HuH-7 (cell line): ENCODE measurements at places on chromosomes 6 and 20.

DNA sequence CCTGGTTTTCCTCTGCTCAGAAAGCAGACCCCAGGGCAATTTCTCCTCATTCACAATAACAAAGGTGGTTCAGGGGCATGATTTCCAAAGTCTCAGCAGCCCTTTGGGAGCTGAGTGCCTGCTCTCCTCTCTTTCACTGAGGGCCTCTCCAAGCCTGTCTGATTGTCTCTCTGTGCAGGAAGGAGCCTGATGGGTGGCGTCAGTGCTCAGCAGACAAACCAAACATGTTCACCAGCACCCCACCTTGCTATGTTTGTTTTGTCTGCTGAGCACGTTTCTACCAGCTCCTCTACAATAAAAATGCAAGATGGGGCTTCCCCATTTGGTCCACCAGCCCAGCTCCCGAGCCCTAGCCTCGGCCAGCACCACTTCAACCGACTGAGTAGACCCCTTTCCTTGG is 25.4 kb upstream of the TCP11 start:
- no peak for DNase-seq

- DNase-seq = no peak
These were observed 19.5 kb downstream of the MCM8 start for GRCh38 chr20:5969940-5970339.

- DNase-seq = no peak
These were observed 57.5 kb downstream of the BFSP1 start for GRCh38 chr20:17473659-17474058.

- DNase-seq = no peak
These were observed 83.5 kb downstream of the ASXL1 start for GRCh38 chr20:32441638-32442037.

- DNase-seq = no peak
These were observed 8.2 kb upstream of the CDKN1A start for GRCh38 chr6:36670271-36670670.

- no peak for DNase-seq
These were observed 5.3 kb downstream of the RIPOR2 start for GRCh38 chr6:24930431-24930871.

DNA sequence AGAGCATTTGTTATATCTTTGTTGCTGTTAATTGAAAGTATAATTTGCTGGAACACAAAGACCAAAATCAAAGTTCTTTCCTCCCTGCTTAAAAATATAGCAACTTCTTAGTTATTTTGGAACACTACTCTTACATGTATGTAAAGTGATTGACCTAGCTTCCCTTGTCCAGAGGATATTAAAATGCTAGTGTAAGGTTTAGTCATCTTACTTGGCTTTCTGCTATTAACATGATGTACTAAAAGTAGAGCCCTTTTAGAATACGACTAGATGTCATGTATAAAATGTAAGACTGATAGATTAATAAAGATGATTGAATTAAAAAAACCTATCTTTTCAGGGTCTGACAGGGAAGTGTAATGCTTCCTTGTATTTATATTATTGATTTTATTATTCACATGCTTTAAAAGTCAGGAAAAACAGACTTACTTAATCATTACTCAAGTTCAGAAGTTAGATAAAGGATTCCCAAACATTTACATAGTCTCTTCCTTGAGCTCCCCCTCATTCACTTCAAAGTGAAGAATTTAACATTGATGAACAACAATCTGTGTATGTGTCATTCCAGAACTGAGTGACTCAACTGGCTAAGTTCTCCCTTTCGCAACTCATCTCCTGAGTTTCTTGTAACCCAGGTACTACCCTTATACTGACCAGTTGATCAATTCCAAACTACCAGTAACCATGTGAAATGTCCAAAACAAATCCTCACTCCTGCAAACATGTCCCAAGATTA is 50.9 kb downstream of the BTBD9 start:
- no peak for DNase-seq

DNA sequence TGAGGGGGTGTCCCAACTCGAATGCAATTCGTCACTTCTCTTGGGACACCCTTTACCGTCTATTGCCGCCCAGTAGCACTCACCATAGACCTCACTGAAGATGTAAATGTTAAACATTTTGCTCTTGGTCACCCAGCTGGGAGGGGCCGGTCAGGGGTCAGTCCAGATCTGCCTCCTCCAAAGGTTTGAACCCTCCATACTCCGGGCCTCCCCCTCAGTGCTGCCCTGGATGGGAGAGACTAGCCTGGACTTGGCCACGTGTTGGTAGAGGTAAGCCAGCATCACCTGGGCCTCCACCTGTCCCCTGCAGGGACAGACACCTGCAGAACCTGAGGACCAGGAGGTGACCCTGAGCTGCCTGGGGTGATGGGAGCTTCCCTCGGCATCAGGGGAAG is 5.0 kb upstream of the MYT1 start:
- DNase-seq = no peak

DNA sequence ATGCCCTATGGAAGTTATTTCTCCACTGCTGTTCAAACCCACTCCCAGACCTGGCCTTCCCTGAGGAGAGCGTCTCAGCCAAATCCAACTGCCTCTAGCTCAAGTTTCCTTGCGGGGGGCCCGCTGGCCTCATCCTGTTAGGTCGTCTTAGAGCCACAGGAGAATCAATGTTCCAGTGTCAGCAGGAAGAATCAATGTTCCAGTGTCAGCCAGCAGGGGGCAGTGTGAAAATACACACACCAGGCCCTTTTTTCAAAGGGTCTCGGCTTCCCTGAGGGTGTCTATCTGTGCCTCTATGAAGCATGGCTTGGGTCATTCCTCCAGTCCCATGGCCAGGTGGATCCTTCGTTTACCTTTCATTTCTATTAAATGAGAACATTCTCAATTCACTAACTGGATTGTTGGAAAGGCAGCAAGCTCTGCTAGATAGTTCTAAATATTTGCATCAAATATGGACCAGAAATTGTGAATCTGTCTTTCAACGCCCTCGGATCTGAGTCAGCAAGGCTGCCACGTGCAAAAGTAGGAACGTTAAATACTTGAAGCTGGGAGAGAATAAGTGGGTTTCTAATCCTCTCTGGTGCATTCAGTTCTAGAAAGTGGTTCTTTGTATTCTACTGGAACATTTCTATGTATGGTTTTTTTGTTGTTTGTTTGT is 19.2 kb downstream of the PRND start:
- peak; percentile 62 for DNase-seq

- DNase-seq = no peak
These were observed 166.2 kb downstream of the TRIM27 start for GRCh38 chr6:28757429-28758045.

- DNase-seq = peak; percentile 85
These were observed 35.7 kb upstream of the ID1 start for GRCh38 chr20:31569163-31570020.

GRCh38 chr6:88499845-88500699 is 333.9 kb upstream of the CNR1 start:
- no peak for DNase-seq

- DNase-seq = peak; percentile 86
These were observed 868 bp upstream of the SLC2A4RG start for GRCh38 chr20:63738687-63739129.

- DNase-seq = no peak
These were observed 56.9 kb downstream of the PDE10A start for GRCh38 chr6:165605901-165606739.

GRCh38 chr20:20010639-20011500 is 6.3 kb upstream of the NAA20 start:
- DNase-seq = no peak

DNA sequence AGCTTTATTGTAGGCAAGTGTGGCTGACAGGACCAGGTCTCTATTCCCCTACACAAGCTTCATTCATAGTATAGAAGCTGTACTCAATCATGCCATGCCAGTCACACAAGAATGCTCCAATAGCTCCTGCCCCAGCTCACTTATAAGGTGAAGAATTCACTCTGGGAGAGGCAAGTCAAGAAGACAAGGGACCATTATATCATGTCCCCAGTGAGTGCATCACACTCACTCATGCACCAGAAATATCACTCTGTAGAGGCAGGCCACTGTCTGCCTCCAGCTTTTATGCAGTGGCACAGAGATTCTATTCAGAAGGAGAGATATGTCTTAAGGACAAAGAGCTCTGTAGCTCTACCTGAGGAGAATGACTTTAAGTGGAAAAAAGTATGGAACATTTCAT is 263.2 kb downstream of the GJA1 start:
- no peak for DNase-seq

GRCh38 chr6:17197607-17198006 is 83.6 kb upstream of the RBM24 start:
- no peak for DNase-seq

DNA sequence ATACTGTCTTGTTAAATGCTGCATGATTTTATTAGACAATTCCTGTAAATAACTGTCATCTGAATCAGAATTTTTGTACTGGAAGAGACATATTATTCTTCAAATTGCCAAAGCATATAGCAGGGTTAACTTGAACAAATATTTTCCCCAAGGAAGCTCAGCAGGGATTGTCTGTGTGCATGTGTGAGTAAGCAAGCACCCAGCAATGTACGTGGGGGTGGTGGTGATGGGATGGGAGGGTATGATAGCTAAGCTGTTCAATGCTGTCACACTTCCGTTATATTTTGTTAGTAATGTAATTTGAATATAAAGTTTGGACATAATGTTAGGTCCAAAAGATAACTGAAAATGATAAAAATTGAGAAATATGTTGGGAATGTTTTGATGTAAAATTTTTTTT is 118.1 kb downstream of the MYB start:
- no peak for DNase-seq

DNA sequence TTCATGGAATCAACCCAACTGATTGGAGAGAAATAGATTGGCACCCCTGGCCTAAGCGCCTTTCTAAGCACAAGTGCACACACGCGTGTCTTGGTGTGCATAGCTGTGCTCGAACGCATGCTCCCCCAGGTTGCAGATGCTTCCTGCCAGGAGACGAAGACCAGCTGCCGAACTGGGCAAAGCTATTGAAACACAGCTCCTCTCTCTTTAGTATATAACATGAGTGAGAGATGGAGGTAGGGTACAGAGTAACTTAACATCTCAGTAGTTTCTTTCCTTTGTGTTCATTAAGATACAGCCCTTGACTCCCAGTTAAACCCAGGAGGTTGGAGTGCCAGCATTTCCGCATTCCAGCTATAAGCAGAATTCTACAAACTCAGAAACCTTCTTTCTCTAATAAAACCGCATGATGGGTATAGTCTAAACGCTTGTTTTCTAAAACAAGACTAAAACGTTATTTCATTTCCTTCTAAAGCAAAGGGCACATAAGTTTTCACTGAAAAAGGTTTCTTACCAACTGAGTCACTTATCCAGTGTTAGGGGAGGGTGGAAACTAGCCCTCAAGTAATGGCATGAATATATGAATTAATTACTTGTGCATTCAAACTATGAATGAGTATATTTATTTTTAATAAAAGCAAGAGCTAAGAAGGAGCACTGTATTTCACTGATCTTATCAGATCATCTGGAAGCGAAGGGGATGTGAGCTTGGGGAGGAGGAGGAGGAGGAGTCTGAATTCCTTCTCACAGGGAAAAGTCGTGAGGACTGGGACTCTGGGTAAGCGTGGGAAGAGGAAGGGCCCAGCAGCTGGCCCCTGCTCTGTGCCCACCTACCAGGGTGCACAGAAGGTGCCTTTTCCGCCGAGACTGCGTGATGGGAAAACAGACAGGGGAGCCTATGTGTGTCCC is 179.2 kb downstream of the TMEM242 start:
- no peak for DNase-seq

DNA sequence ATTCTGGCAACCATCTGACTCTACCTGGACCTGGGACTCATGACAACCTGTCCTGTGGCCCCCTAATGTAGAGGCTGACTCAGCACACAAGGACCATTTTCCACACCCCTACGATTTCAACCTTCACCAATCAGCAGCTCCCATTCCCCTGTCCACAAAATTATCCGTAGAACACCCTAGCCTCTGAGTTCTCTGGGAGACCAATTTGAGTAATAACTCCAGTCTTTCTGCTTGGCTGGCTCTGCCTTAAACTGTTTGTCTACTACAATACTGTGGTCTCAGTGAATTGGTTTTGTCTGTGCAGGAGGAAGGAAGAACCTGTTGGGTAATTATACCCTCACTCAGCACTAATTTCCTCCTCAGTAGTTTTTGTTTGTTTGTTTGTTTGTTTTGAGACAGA is 99.3 kb upstream of the MRPS10 start:
- no peak for DNase-seq

DNA sequence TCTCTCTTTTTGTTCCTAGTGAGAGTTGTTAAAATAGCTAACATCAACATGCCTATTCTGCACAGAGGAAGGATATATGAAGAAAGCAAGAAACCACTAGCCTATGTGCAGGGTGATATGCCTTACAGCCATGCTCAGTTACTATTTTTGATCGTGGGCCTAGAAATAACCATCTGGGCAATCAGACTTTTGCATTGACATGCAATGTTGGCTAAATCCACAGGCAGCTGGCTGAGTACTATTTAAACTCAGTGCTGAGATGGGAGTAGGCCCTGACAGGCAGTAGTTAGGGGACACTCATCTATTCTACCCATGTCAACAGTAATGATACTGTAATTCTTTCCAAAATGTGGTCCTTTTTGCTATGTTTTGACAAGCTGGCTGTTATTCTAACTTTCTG is 89.6 kb downstream of the HDGFL1 start:
- DNase-seq = no peak

GRCh38 chr6:149209871-149210775 is 107.4 kb upstream of the TAB2 start:
- DNase-seq = no peak

- DNase-seq = peak; percentile 81
These were observed at the start of gene RIN2 for GRCh38 chr20:19758133-19758500. Gene RIN2, plus strand, starts transcription at chr20:19758258. Its CDS starts 131,344 bp downstream, at chr20:19889602.

DNA sequence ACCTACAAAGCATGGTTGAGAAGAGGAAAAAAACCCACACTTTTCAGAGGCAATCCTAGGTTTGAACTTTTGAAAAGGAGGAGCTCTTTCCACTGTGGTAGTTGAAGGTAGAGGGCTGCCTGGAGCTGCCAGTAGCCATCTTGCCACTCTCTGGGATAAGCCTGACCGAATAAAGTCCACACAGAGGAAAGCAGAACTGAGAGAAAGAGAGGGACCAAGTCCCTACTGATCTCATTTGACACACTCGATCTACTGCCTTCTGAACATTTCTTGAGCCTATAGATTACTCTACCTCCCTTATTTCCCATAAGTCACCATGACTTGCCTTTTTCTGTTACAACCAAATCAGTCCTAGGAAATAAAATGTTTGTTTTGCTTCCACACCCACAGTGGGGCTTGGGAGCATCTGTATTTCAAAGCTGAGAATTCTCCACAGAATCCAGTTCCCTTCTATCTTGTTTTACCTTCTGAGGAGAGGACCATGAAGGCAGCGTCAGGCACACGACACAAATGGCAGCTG is 147.0 kb upstream of the PTPRK start:
- no peak for DNase-seq

DNA sequence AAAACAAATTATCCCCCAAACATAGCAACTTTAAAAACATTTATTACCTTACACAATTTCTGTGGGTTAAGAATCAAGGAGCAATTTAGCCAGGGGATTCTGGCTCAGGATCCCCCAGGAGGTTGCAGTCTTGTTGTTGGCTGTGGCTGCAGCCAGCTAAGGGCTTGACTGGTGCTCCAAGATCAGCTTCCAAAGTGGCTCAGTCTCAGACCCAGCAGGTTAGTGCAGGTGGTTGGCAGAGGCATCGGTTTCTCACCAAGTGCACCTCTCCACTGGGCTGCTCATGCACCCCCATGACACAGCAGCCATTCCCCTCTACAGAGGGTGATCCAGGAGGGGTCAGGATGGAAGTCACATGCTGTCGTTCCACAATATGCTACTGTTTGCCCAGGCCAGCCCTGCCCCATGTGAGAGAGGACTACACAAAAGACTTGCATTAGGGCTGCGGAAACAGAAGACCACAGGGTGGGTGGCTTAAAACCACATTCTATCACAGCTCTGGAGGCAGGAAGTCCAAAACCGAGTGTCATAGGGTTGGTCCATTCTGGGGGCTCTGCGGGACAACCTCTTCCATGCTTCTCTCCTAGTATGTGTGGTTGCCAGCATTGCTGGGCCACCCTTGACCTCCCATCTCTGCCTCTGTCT is 125.8 kb downstream of the C6orf118 start:
- DNase-seq = no peak
